ENCODE measurements at places on chromosomes 3 and 15.
A peak's percentile ranks its signal among the peaks of the same experiment; 100 is the strongest.

DNA sequence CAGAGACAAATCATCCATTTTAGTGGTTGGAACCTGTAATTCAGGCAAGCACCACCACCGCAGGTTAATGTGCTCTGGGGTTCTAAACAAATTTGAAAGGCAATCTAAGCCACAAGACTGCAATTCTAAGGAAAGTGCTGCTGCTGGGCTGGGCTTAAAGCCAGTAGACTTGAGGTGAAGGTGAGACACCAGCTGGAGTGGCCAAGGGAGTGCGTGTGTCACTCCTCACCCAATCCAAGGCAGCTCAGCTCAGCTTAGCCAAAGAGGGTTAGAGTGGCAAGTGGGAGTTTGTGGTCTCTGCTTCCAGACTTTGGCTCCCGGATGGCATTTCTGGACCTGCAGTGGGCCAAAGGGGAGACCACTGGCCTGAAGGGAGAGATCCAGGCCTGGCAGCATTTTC is 1655.6 kb downstream of the SI start:
- no peak for DNase-seq

GRCh38 chr3:171976526-171976925 is 62.9 kb upstream of the FNDC3B start:
- no peak for DNase-seq

- no peak for DNase-seq
Measured at GRCh38 chr3:120258009-120258408, 27.0 kb downstream of the GPR156 start.

DNA sequence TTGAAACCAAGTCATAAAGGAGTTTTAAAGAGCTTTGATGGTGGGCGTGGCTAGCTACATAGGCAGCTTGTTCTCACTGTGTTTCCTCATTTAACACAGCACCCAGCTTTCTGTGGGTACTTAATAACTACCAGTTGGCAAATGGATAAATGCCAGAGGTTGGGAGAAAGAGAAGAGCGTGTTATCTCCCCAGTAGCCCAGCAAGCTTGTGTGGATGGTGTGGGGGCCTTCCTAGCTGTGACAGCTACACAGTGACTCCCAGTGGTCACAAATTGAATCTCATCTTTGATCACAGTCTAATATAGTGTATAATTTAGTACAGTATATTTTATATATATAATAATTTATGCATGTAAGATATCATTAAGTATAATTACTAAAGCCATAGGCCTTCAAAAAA is 984.1 kb downstream of the EPHA3 start:
- peak; percentile 33 for DNase-seq

GRCh38 chr15:55816017-55816416 is 73.1 kb upstream of the PRTG start:
- DNase-seq = no peak

- DNase-seq = no peak
Measured at GRCh38 chr15:66105286-66106265, 148.0 kb downstream of the MEGF11 start.

GRCh38 chr3:120601554-120601953 is 5.4 kb downstream of the NDUFB4 start:
- DNase-seq = no peak

DNA sequence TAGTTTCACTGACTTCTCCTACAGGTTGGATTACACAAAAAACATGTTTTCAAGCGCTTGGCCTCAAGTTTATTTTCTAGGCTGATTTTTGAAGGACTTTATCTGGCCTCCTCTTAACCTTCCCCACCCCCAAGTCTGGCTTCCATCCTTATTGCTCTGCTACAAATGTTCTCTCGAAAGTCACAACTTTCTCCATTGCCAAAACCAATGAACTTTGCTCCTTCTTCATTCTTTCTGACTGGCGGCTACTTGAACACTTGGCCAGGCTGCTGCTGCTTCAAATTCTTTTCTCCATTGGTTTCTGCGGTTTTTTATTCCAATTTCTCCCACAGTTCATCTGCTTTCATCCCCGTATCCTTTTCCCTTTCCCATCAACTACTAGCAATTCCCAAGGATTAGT is 106.6 kb downstream of the TOP2B start:
- no peak for DNase-seq

DNA sequence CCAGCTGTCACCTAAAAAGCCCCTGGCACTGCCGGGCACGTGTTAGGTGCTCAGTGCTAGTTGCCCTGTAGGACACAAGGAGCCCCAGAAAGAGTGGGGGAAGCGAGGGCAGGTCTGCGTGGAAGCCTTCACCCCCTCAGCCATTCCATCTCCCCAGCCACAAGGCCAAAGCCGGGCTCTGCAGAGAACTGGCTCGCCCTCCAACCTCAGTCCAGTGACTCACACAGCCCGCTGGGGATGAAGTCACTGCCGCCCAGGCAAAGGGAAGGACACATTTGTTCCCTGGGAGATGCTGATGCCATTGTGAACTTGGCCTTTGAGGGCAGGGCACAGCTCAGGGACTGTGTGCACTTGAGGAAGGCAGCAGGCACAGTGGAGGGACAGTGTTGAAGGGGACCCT is 48.1 kb downstream of the IQSEC1 start:
- DNase-seq = no peak

GRCh38 chr15:41834096-41834495 is 4.6 kb upstream of the PLA2G4B start:
- no peak for DNase-seq

- no peak for DNase-seq
Measured at GRCh38 chr3:183478501-183478900, 50.1 kb upstream of the MCF2L2 start.

- DNase-seq = no peak
Measured at GRCh38 chr3:16240229-16241023, 24.3 kb downstream of the DPH3 start.

- no peak for DNase-seq
Measured at GRCh38 chr3:52827866-52828376, 2.6 kb downstream of the ITIH4 start.

GRCh38 chr15:73856458-73857192 is 16.7 kb upstream of the TBC1D21 start:
- no peak for DNase-seq

DNA sequence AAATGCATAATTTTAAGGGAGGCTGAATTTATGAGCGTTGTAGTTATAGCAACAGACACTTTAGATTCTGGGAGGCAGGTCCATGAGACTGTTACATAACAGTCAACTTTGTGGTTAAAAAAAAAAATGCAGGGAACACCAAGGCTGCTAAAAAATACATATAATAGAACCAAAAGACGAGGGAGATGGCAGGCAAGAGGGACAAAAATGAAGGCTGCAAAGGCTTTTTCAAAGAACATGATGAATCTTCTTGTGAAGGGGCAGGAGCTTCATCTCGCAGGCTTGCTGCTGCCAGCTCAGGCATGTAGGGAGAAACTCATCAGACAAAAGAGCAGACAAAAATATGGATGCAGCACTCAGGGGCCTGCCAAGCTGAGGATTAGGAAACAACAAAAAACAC is 243.9 kb downstream of the SHQ1 start:
- DNase-seq = no peak

GRCh38 chr15:75718328-75718727 is 5.7 kb upstream of the CSPG4 start:
- DNase-seq = no peak

- DNase-seq = no peak
Measured at GRCh38 chr3:170797685-170798084, 72.3 kb downstream of the RPL22L1 start.

DNA sequence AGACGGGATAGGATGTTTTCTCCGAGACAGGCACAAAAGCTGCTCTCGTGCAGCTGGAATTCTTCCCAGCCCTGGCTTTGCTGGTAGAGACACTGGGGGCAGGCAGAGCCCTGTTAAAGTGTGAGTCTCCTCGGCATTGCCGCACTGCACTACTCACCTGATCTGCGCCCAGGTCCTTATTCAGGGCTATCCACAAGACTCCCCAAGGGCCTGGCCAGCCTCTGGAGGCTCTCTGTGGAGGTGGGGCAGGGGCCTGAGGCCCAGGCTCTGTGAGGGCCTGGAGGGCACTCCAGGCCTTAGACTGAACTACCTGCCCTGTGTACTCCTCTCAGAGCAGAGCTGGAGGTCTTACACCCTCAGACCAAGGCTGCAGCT is 48.4 kb downstream of the KY start:
- DNase-seq = no peak

- no peak for DNase-seq
Measured at GRCh38 chr15:79067969-79068368, 22.6 kb downstream of the RASGRF1 start.
